Activated T-cell treated with anti-CD3 and anti-CD28 coated beads, Interleukin-2, amount 50 U/mL, for 24 hours (primary cell): ENCODE measurements at places on chromosomes 7 and 10.
A peak's percentile ranks its signal among the peaks of the same experiment; 100 is the strongest.

GRCh38 chr10:12735843-12736462, 265.6 kb downstream of the CCDC3 start:
- no peak for DNase-seq

- DNase-seq, result no peak
Observed at GRCh38 chr7:90740386-90740785, 144.3 kb downstream of the CDK14 start.

DNA sequence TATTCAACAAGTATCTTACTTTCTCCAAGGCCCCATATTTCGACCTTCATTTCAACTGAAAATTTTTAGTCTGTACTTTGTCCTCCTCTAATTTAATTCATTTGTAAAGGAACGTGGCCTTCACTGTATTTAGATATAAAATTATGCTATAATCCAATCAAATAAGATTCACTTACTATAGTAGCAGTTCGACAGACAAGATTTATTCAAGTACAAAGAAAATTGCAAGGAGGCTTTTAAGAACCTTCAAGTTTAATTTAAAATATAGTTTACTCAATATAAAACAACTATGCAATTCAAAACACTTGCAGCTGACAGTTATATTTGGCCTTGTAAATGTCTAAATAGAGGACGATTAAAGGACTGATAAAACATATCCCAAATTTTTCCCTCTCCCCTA, 85.6 kb downstream of the RAPGEF5 start:
- DNase-seq, result no peak

GRCh38 chr7:105105579-105105978, 91.6 kb downstream of the KMT2E start:
- DNase-seq, result no peak

- no peak for DNase-seq
Observed at GRCh38 chr7:20114468-20114867, 102.7 kb downstream of the MACC1 start.

DNA sequence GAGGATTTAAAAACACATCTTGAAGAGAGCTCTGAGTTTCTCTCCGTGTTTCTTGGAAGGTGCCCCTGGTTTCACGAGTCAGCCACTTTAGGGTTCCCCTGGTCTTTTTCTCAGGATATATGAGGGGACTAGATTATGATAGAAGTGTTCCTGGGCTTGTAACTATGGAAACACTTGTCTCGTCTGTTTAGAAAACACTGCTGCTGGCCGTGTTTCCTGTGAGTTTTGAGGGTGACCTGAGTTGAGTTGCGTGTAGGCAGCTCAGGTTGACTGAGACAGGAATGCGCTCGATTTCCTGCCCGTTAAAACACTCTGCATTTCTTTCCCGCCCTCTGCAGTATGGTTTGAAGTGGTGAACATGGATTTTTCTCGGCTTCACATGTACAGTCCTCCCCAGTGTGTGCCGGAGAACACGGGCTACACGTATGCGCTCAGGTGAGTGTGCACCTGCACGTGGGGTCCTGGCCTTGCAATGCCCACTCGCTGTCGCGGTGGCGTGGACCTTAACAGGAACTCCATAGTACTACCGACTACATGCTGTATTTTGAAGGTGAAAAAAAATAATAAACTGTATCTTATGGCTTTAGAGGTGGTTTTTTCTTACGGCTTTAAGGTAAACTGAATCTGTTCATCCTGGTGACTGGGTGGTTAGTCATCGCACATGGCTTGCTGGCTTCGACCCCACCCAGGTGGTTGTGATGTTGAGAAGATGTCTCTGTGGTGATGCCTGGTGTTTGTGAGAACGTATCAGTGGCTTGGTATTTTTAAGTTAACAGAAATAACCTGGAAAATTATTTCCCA, at the start of gene SUN1:
Gene SUN1 (plus strand): TSS at position 310 of the 801 bp plus-strand sequence. CDS start 49 bp downstream, at position 359.
- DNase-seq, result peak; percentile 65

- DNase-seq, result no peak
Observed at GRCh38 chr7:81960026-81960425, 190.2 kb upstream of the HGF start.

GRCh38 chr10:130215151-130215930, 79.2 kb downstream of the GLRX3 start:
- DNase-seq, result no peak

DNA sequence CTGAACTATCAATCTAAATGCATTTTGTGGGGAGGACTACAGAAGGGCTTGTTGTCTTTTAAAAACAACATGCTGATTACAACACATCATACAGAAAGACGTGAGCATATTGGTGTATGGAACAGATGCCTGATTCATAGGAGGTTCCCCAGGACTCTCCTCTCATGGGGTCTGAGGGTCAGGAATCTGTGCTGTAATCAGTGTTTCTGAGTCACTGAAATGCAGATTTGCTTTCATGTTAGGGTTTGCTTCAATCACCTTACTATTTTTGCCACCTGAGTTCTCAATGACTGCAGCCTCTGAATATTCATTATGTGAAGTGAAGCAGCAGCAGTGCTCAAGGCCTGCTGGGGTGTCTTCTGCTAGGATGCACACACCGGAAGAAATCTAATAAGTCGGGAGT, 550 bp upstream of the ANK3 start:
- DNase-seq, result no peak

DNA sequence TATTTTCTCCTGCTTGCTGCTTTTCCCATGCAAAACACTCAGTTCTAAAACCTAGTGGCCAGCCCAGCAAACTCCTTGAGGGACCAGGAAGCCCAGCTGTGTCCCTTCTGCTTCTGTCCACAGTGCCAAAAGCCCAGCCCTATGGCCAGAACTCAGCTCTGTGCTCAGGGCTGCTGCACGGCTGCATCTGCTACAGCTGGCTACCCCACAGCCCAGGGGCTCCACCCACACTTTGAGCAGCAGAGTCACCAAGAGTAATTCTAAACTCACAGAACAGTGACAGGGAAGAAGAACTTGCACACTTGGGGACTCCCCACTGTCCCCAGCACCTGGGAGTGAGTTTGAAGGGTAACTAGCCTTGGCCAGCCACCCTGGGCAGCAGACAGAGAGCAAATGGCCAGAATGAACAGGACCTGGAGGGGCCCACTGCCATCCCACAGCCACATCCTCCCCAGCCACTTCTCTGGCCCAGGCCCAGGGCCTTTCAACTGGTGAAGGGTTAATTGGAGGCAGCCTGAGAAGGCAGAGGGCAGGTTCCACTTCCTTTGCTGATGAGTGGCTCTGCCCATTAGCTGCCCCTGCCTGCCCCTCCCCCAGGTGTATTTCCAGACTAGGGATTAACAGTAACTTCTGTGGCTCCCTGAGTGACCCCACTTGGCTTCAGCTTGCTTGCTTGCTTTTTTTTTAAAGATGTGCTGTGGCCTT, 28.1 kb upstream of the TRIM8 start:
- DNase-seq, result no peak

DNA sequence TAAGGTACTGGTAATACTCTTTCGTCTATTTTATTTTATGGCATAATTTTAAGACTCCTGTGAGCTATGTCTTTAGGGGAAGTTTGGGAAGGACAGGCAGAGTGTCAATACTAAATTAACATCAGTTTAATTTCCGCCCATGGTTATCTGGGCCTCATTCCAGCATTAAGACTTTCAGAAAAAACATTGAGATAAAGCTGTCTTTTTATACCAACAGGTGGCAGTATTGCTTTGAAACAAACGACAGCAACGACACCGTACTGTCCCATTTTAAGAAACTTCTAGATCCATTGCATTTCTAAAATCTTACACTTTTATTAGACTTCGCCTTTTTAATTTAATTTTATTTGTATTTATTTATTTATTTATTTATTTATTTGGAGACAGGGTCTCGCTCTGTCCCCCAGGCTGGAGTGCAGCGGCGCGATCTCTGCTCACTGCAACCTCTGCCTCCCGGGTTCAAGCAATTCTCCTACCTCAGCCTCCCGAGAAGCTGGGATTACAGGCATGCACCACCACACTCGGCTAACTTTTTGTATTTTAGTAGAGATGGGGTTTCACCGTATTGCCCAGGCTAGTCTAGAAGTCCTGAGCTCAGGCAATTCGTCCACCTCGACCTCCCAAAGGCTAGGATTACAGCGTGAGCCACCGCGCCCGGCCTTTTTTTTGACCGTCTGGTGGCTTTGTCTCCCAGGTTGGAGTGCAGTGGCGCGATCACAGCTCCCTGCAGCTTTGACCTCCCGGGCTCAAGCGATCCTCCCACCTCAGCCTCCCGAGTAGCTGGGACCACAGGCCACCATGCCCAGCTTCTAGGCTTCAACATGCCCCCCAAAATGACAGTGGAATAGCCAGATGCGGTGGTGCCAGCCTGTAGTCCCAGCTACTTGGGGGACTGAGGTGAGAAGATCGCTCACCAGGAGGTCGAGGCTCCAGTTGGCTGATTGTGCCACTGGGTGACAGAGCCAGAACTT, 78.7 kb upstream of the C1GALT1 start:
- no peak for DNase-seq

- DNase-seq, result no peak
Observed at GRCh38 chr10:79089632-79090031, 20.9 kb downstream of the ZMIZ1 start.

- DNase-seq, result no peak
Observed at GRCh38 chr10:4191354-4191753, 406.3 kb upstream of the KLF6 start.

DNA sequence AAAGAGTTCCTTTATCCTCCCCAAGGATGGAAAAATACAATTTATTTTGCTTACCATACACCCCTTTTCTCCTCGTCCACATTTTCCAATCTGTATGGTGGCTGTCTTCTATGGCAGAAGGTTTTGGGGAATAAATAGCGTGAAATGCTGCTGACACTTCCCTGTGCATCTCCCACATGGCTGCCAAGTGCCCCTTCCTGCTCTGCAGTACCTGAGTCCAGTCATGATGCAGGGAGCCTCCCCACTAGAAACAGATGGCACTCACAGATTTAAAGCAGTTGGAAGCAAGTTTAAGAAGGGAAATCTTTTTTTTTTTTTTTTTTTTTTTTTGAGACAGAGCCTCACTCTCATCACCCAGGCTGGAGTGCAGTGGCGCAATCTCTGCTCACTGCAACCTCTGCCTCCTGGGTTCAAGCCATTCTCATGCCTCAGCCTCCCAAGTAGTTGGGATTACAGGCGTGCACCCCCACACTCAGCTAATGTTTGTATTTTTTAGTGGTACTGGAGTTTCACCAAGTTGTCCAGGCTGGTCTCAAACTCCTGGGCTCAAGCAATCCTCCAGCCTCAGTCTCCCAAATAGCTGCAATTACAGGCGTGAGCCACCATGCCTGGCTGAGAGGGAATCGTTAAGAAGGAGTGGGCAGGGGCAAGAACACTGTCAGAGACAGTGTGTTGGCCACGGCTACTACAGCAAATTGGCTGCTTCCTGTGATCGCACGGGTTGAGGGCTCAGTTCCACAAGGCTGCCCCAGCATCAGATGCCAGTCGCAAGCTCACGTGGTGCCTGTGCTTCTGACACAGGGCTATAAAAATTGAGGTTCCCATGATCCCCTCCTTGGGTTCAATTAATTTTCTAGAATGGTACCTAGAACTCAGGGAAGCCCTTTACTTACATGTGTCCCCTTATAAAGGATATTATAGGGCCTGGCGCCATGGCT, 5.3 kb upstream of the PILRA start:
- DNase-seq, result no peak

- DNase-seq, result peak; percentile 71
Observed at GRCh38 chr7:2680792-2681490, 7.1 kb upstream of the AMZ1 start.

DNA sequence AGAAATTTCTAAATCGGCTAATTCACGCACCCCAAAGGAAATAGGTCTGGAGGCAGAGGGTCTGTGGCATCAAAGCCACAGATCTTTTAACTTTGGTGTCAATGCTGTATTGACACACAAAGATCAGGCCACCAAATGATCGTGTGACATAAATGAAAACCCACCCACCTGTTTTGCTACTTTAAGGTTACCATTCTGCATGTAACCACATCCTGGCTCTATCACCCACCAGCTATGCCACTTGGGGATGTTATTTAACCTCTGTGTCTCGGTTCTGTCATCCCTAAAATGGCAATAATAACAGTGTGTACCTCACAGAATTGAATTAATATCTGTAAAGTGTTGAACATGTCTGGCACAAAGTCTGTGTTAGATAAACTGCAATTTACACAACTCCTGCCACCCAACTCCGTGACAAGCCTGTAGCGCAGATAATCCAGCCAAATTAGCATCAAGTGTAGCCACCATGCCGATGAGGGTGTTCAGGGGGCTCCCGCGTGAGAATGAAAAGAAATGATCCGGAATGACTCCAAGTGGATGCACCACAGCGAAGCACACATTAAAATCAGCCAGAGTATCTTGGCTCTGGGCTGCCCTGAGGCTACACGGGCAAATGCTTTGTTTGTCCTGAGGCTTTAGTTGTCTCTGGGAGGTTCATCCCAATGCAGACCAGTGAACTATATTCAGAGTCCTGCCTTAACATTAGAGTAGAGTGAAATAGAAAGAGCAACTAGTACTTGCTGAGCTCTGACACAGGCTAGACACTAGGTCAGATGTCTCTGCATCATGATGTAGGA, 158.4 kb upstream of the NEBL start:
- no peak for DNase-seq

DNA sequence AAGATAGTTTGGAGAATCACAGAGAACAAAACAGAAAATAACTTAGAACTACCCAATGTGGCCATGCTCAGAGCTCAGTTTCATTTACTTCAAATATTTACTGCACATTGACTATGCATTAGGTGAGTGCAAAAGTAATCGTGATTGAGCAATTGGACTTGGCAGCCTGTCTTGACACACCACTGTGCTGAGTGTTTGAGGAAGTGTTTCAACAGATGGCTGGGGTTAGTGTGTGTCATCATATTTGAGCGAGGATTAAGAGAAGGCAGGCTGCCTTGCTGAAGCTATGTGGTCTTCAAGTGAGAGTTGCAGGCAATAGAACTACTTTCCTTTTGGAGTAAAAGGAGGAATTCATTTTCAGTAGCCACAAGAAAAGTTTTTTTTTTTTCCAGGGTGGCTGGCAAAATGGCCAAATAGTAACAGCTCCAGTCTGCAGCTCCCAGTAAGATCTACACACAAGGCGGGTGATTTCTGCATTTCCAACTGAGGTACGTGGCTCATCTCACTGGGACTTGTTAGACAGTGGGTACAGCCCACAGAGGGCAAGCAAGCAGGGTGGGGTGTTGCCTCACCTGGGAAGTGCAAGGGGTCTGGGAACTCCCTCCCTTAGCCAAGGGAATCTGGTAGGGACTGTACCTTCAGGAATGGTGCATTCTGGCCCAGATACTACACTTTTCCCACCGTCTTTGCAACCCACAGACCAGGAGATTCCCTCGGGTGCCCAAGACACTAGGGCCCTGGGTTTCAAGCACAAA, 37.6 kb downstream of the AKR1C4 start:
- no peak for DNase-seq
